ENCODE measurements at places on chromosomes 12 and 14. TPM values are rescaled to one million over a fixed set of nuclear protein-coding genes. Genes with fewer than 3 reads are reported as not detected.
A peak's percentile ranks its signal among the peaks of the same experiment; 100 is the strongest.

DNA sequence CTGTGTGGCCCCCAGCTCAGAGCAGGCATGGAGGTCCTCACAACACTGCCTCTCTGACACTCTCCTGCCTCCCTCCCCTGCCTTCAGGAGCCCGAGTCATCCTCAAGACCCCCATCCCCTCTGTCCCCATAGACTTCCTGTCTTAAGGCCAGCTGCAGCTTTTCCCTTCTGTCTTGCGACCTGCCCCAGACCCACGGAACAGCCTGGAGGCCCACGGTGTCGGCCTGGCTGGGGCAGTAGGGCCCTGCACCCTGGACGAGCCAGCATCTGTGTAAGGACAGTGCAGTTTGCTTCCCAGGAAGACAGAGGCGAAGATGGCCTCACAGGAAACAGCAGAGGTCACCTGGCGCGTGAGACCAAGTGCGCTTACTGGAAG is 9.7 kb downstream of the TEDC1 start:
- H3K36me3 ChIP-seq, result no peaks in the 10 kb centered on the region
- H3K27ac ChIP-seq, result no peak overlapping the region
- no peaks in the 10 kb centered on the region for H3K27me3 ChIP-seq
- no peaks in the 10 kb centered on the region for H3K4me1 ChIP-seq
- DNase-seq, result no peak
- no peak overlapping the region for H3K4me3 ChIP-seq

DNA sequence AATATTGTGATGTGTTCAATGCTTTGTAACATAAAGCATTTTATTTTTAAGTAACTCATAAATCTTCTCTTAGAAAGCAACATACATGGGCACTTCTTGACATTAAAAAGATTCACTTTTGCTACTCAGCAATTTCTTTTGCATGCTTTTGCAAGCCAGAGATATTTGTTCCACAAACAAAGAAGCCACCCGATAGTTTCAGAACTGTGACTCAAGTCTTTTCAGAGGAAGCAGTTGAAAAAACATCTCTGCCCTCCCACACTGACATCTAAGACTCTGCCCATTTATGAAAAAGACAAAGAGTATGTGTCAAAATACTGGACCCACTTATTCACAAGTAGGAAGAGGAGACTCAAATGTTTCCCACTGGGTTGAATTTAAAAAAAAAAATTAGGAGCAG is 7.5 kb downstream of the APPL2 start:
- H3K27me3 ChIP-seq, result no peaks in the 10 kb centered on the region
- H3K4me1 ChIP-seq, result peaks cover 19% of the 10 kb centered on the region
- no peak for DNase-seq
- H3K4me3 ChIP-seq, result no peak overlapping the region

GRCh38 chr12:105562199-105562971 is 231.9 kb downstream of the C12orf75 start:
- no peak overlapping the region for H3K4me3 ChIP-seq
- H3K36me3 ChIP-seq, result no peaks in the 10 kb centered on the region
- H3K27ac ChIP-seq, result no peak overlapping the region

GRCh38 chr14:42877716-42878115 is 1271.0 kb downstream of the LRFN5 start:
- H3K27me3 ChIP-seq, result no peaks in the 10 kb centered on the region
- H3K4me1 ChIP-seq, result no peaks in the 10 kb centered on the region
- H3K36me3 ChIP-seq, result no peaks in the 10 kb centered on the region
- no peak overlapping the region for H3K27ac ChIP-seq

- H3K27me3 ChIP-seq, result no peaks in the 10 kb centered on the region
- H3K4me1 ChIP-seq, result no peaks in the 10 kb centered on the region
- no peak overlapping the region for H3K27ac ChIP-seq
- no peak for DNase-seq
- H3K36me3 ChIP-seq, result no peaks in the 10 kb centered on the region
These were observed 82.5 kb upstream of the CLMN start for GRCh38 chr14:95402176-95402575.

GRCh38 chr12:90859591-90859990 is 95.4 kb downstream of the CCER1 start:
- no peak overlapping the region for H3K4me3 ChIP-seq
- no peaks in the 10 kb centered on the region for H3K36me3 ChIP-seq
- H3K27ac ChIP-seq, result no peak overlapping the region
- H3K27me3 ChIP-seq, result no peaks in the 10 kb centered on the region

- no peak overlapping the region for H3K27ac ChIP-seq
- H3K4me1 ChIP-seq, result no peaks in the 10 kb centered on the region
- no peak for DNase-seq
- H3K4me3 ChIP-seq, result no peak overlapping the region
- H3K27me3 ChIP-seq, result no peaks in the 10 kb centered on the region
These were observed 694.8 kb upstream of the MIS18BP1 start for GRCh38 chr14:45947830-45948229.

DNA sequence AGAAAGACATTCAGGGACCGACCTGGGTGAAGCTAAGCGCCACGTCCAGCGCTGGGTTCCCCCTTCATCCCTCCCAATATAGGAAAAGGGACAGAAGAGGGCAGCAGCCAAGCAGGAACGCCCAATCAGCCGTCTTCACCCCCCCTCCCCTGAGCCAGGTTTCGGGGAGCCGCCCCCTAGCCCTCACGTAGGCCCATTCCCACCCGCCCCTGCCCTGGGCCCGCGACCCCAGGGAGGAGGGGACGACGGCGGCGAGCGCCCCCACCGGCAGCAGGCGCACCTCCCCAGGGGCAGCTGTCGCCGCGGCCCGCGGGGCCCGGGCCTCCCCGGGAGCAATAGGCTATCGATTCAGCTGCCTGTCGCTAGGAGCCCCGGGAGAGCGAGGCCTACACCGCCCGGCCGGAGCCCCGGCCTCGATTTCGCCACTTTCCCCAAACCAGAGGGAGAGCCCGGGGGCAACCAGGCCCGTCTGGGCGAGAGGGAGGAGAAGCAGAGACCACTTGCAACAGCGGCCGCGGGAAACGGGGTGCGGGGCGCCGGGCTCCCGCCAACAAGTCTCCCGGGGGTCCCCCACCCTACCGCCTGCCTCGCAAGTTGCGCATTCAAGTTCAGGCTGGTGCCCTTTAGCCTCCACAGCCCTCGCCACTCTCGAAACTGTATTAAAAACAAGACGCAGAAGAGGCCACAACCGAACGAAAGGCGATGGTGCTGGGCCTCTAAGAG is 1.3 kb downstream of the DCAF5 start:
- H3K4me3 ChIP-seq, result peak overlapping the region; percentile 95
- H3K27me3 ChIP-seq, result no peaks in the 10 kb centered on the region
- H3K4me1 ChIP-seq, result peaks cover 8% of the 10 kb centered on the region
- H3K27ac ChIP-seq, result peak overlapping the region; percentile 84

The CLEC12A gene
- total RNA-seq, result 13.8 TPM

The GALNT16 gene
- total RNA-seq, result 4.1 TPM

The KLRK1 gene
- total RNA-seq, result 2.9 TPM

The SCN8A gene
- total RNA-seq, result 0.77 TPM

The SMCO2 gene
- not detected for total RNA-seq

The ERP27 gene
- 13.6 TPM for total RNA-seq
